ENCODE measurements at places on chromosomes 12 and 14.

DNA sequence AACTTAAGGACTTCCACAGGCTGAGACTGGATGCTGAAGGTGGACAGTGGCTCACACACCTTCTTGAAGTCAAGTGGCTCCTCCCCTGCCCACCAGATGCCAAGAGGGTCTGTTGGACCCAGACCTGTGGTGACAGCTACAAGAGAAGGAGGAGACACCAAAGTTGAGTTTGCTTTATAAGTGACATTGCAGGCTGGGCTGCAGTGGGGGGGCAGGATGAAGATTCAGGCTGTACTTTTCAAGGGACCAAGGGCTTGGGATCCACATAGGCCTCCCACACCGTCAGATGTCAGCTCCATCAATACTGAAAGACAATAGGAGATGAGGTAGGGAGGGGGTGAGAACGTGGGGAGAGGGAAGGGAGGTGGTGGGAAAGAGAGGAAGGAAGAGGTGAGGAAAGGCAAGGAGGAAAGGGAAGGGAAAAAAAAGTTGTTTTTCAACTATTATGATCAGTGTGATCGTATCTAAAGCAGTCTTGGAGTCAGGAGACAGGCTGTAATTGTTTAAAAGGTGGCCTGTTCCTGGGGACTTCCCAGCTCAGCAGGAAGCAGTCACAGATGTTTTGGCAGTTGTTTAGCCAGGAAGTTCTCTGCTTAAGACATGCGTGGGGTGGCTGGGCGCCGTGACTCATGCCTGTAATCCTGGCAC is 84.1 kb upstream of the RESF1 start:
- DNase-seq = peak; percentile 75

GRCh38 chr14:85853996-85854526 is 324.1 kb downstream of the FLRT2 start:
- no peak for DNase-seq

GRCh38 chr12:53071591-53072551 is 7.3 kb downstream of the SPRYD3 start:
- DNase-seq = peak; percentile 49

GRCh38 chr12:64004641-64005040 is 160.1 kb downstream of the SRGAP1 start:
- DNase-seq = peak; percentile 27

DNA sequence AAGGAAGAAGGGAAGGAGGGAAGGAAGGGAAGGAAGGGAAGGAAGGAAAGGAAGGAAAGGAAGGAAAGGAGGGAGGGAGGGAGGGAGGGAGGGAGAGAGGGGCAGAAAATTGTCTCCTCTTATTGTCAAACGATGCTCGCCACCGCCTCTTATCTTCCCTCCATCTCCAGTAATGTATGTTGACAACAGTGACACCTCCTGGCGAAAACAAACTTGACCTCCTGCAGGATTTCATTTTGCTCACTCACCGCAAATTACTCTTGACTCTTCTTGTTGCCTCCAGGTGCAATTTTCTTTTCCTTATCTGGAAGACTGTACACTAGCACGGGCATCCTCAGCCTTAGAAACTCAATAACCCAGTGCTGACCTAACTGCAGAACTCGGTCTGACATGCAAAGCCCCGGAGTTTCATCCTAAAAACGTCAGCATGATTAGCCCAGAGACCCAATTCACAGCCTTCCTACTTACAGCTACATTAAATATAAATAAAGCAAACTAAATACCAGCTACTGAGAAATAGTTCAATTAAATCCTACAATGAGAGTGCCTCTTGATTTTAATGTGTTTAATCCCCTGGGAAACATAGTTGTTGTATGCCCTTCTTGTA is 512.4 kb upstream of the TMPO start:
- DNase-seq = peak; percentile 1

DNA sequence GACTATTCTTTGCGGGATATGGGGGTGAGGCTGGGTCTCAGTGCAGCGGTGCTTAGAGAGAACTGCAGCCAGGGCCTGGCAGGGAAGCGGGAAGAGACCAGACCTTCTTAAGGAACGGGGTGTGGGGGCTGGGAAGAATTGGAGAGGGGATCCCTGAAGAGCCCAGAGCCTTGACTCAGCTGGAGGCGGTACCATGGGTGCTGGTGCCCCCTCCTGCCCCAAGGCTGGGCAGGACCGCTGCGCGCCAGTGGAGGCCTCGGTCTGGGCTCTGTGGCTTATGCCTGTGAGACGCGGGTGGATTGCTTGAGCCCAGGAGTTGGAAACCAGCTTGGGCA is 1.3 kb upstream of the RNU7-1 start:
- DNase-seq = no peak

GRCh38 chr12:26803552-26803951 is 29.4 kb downstream of the ITPR2 start:
- peak; percentile 80 for DNase-seq

DNA sequence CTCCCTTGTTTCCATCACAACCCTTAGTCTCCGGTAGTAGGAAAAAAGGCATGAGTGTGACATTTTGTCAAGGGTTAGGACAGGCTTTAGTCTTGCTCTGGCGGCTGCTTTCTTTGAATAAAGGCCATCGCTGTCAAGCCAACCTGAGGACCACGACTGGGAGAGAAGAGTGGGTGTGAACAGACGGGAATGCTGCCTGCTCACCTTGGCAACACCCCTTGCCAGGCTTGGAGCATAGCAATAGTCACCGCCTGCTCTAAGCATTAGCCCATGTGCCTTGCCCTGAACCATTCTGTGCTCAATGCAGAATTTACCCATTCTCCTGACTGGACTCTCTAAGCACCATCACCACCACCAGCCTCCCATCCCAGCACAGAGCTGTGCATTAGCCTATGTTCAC is 36.2 kb downstream of the SPTB start:
- DNase-seq = no peak

- DNase-seq = no peak
Observed at GRCh38 chr12:124393414-124393790, 98.5 kb downstream of the RFLNA start.

GRCh38 chr14:54291491-54292191 is 105.2 kb upstream of the CDKN3 start:
- DNase-seq = peak; percentile 54

DNA sequence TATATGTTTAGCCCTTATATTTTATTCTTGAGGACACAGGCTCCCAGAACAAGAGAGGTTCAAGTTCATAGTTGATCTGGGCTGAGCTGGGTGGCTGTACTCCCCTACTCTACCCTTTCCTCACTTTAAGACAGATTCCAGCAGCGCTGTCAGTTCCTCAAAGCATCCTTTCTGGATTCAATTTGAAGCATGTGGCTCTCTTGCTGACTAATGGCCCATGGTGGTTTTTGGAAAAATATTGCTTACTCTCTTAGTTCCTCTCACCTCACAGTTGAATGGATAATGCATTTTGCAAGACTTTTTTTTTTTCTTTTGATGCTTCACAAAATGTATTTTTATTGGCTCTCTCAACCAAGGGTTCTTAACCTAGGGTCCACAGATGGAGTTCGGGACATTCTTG is 4.1 kb downstream of the PELI2 start:
- DNase-seq = no peak

- DNase-seq = no peak
Observed at GRCh38 chr12:132375747-132376463, 46.5 kb upstream of the GALNT9 start.

DNA sequence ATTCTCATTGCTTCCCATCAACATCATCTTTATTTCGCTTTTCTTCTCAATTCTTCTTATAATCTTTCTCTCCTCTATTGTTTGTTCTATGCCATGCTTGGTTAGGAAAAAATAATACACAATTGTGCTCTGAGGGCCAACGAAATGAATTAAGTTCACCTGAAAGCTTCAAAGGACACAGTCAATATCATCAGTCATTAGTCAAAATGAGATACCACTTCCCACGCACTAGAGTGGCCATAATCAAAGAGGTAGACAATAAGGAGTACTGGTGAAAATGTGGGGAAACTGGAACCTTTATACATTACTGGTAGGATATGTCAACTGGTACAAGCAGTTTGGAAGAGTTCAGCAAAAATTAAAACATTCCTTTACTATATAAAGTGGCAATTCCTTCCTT is 91.5 kb downstream of the TMTC1 start:
- no peak for DNase-seq

DNA sequence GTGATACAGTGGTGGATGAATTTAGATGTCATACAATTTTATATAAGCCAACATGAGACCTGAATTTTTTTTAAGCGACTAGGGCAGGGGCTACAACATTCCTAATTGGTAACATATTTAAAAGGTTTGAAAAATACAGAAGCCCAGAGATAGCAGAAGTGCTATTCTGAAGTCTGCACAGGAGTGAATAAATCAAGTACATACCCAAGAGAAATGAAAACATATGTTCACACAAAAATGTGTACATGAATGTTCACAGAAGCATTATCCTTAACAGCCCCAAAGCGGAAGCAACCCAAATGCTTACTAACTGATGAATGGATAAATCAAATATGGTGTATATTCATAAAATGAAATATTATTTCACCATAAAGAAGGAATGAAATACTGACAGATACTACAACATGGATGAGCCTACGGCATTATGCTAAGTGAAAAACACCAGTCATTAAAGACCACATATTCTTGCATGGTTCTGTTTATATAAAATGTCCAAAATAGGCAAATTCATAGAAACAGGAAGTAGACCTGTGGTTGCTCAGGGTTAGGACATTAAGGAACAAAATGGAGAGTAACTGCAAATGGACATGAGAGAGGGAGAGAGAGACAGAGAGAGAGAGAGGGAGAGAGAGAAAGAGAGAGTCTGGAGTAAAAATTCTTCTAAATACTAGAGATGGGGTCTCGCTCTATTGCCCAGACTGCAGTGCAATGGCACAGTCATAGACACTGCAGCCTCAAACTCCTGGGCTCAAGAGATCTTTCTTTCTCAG is 28.0 kb upstream of the GXYLT1 start:
- DNase-seq = no peak

DNA sequence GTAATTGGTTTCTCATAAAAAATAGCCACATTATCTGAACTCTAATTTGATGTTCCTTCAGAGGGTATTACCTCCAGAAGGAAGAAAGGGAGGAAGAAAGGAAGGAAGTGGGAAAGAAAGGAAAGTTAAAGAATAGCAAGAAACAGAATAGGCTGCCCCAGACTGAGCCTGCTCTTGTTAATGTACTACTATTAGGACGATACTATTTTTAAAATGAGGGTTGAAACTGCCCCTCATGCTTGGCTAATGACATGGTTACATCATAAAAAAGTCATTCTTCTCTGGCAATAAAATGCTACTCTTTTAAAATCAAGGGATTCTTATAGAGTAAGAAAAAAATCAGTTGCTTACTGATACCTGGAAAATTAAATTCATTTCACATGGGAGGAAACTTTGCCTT is 253.0 kb downstream of the KTN1 start:
- DNase-seq = no peak

DNA sequence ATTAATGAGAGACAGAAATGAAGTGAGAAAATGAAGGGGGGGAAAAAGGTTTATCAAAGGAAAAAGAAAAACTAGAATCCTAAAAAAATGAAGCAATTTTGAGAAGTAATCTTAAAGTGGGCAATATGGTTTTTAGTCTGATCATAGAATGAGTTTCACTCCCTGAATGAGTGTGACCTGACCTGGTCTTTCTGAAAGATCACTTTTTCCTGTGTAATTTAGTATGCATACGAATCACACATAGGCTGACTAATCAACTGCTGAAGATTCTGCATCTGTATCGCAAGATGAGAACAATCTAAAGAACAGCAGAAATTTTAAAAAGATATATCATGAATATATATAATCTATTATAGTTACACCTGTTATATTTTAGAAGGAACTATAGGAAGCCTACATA is 11.3 kb downstream of the GNPTAB start:
- DNase-seq = no peak

- no peak for DNase-seq
Observed at GRCh38 chr14:95361373-95362137, 41.8 kb upstream of the CLMN start.

DNA sequence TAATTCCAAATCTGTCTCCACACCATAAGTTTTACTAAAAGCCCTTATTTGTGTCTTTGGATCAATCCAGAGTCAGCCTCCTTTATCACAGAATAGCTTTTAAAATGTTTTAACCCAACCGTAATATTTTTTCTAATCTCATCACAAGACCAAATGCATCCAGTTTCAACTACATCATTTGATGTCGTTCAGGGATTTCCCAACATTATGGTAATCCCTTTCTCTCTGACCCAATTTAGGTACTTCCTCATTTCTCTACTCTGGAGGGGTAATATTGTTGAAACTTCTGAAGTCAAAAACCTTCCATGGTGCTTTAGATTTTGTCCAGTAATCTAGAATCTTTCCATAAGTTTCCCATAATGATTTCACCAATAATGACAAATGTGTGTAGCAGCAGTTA is 596.8 kb downstream of the SOX5 start:
- no peak for DNase-seq

DNA sequence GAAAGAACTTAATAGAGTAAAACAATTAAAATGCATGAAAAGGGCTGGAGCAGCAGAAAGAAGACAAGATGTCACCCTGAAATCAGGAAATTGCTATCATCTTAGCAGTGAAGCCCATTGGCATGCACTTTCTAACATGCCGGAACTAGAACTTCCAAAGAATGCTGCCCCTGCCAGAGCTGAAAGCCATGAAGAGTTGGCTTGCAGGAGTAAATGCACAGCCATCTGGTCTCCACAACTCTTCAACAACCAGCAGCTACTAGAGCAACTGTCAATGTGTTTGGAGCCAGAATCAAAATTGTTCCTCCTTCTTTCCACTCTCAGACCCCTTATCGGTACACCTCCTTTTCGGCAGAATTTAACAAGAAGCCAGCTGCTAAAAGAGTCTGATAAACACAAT is 414.1 kb downstream of the KCNH5 start:
- DNase-seq = no peak

GRCh38 chr12:112577473-112578329 is 159.0 kb downstream of the PTPN11 start:
- no peak for DNase-seq

DNA sequence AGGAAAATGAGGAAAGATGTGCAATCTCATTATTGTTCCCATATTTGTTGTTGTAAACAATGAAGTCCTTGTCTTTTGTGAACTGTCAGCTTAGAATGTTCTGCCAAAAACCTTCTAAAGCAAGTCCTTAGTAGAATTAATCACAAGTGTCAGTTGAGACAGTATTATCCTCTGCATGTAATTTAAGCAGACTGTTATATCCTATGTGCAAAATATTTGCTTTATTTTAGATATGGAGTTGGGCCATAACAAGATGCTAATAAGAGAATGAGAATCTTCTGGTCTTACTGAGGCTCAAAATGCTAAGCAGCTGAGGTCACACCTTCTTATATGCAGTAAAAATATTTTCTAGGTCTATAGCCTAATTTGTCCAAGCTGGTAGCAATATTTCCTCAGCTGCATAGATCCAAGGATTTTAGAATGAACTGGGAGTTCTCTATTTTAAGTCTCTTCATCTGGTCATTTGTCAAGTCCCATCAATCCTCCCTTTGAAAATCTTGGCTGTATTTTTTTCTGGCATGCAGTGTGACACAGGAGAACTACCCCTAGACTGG is 222.3 kb upstream of the NAV3 start:
- no peak for DNase-seq

- DNase-seq = peak; percentile 76
Observed at GRCh38 chr14:94392510-94392935, 4.1 kb upstream of the SERPINA1 start.
